ENCODE measurements at places on chromosomes 7 and 10.

- DNase-seq = no peak
Observed at GRCh38 chr7:30533886-30534285, 29.3 kb upstream of the GGCT start.

- no peak for DNase-seq
Observed at GRCh38 chr10:29688230-29688661, 53.5 kb upstream of the SVIL start.

GRCh38 chr10:33489501-33490176 lies 155.2 kb upstream of the NRP1 start:
- DNase-seq = no peak

- no peak for DNase-seq
Observed at GRCh38 chr10:129382401-129382800, 84.6 kb upstream of the MGMT start.

GRCh38 chr10:22712956-22713852 lies 1.2 kb downstream of the PIP4K2A start:
- DNase-seq = peak; percentile 26
